ENCODE measurements at places on chromosomes 13 and 19. TPM values are rescaled to one million over a fixed set of nuclear protein-coding genes. Genes with fewer than 3 reads are reported as not detected.

- H3K27me3 ChIP-seq: no peaks in the 10 kb centered on the region
- no peaks in the 10 kb centered on the region for H3K36me3 ChIP-seq
- peaks cover 29% of the 10 kb centered on the region for H3K4me1 ChIP-seq
- H3K4me3 ChIP-seq: no peak overlapping the region
- peak; percentile 79 for DNase-seq
These were observed 22.3 kb downstream of the IER2 start for GRCh38 chr19:13172346-13173138.

GRCh38 chr19:45114116-45114515, 21.1 kb downstream of the PPP1R37 start:
- no peaks in the 10 kb centered on the region for H3K36me3 ChIP-seq
- H3K4me3 ChIP-seq: no peak overlapping the region
- H3K4me1 ChIP-seq: no peaks in the 10 kb centered on the region
- no peak overlapping the region for H3K27ac ChIP-seq

GRCh38 chr13:97125810-97126738, 96.1 kb upstream of the MBNL2 start:
- peak; percentile 72 for DNase-seq
- H3K36me3 ChIP-seq: no peaks in the 10 kb centered on the region
- peaks cover 39% of the 10 kb centered on the region for H3K4me1 ChIP-seq
- H3K4me3 ChIP-seq: no peak overlapping the region
- H3K27ac ChIP-seq: no peak overlapping the region

FGF21 gene
- total RNA-seq: not detected

DACH1 gene
- 0.67 TPM for total RNA-seq

STAP2 gene
- 1.8 TPM for total RNA-seq

Data from astrocyte (in vitro differentiated cells and primary cell).